ENCODE measurements at places on chromosomes 2 and 18.

DNA sequence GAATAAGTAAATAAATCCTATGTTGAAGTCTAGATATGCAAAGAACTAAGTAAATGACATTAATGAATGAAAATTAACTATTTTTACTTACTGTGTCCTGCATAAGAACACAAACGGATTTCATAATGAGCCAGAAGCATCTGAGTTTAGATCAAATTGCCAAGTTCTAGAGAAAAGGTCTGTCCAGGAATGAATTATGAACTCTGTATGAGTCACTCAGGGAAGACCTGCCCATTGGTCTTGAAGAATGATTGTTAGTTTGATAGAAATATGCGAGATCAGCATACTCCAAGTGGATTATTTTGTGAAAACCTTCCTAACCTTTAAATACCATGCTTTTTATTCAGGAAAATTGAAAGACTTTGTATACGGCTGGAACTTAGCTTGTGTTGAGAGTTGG is 189.5 kb downstream of the DOK6 start:
- DNase-seq: no peak

DNA sequence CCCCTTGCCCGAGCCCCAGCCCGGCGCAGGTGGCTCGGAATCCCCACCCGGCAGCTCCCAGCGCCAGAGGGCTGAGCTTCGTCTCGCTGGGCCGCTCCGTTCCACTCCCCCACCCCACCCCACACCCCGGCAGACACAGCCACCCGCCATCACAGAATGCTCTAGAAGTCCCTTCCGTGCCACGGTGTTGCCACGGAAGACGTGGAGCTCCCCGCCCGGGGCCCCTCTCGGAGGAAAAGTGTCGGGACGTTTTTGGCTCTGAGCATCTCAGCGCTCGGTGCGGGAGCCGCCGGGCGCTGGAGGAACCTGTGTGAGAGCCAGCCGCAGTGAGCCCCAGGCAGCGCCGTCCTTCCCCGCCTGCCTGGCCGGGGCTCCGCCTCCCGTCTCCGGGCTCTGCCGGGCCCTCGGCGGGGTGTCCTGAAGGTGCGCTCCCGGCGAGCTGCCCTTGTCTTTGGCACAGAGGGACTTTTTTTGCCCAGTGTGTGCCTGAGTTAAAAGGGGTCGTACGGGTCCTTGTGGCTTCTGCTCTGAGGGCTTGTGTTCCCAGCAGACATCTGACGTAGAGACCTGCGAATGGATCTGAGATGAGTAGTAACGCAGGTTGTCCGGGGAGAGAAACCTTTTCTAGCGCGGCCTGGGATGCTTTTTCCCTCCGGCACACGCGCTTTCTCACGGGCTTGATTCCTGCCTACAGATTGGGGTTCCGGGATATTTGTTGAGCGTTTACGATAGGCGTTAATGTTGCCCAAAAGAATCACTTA is 1.8 kb downstream of the ZCCHC2 start:
- peak; percentile 59 for DNase-seq

GRCh38 chr2:182230561-182230960 is 196.3 kb downstream of the PDE1A start:
- DNase-seq: no peak

DNA sequence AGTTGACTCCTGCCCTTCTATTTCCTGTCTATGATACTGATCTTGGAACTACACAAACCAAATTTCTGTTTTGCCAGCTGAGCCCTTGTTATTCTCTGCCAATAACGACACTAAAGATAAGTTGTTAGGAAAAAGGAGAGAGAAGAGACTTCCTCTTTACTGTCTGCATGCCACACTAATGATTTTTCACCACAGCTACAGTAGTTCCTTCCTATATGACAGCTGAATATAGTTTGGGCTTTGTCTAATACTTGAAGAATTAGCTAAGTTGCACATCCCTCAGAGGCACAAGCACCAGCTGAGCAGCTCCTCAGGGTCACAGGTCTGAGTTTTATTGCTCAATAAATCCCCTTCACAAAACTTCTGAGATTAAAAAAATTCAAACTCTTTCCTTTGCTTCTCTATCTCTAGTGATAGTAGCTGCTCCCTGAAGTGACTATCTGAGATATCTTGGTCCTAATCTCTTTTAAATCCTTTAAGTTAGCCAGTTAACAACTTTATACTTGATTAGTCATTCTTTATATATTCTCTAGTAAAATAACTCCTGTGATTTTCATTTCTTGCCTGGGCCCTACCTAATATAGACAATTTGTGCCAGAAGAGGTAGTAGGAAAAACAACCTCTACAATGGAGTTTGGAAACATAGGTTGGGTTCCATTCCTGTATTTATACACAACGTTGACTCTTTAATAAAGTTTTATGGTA is 253.0 kb upstream of the CNTNAP5 start:
- no peak for DNase-seq

DNA sequence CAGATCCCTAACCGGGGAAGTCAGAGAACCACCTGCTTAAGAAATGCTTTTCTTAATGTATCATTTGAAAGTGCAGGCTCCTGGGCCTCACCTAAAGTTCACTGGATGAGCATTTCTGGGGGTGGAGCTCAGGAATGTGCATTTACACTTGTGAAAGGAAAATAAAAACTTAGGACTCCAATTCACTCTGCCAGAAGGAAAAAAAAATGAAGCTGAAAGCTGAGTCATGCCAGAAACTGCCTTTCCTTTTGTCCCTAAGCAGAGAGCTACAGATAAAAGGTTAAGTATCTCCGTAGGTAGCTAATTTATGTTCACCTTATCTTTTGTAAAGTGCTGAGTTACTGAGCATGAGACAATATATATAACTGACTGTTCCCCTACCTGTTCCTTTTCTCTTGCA is 229.5 kb upstream of the MEX3C start:
- DNase-seq: no peak

DNA sequence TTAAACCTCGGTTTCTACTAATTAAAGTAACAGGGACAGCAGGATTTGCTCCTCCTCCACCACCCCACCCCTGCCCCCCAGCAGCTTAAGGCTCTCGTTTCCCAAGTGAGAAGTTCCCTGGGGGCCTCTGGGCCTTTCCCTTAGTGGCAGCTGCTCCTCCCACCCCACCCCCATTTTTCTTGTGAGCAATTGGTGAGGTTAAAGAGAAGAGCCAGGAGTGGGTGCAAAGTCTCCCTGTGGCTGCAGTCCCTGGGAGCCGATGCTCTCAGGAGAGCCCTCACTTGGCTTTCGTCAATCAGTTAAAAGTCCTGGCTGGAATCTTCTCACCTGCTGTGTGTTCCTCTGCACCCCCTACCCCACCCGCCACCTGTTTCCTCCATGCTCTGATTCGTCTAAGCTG is 48.7 kb upstream of the AGAP1 start:
- no peak for DNase-seq

DNA sequence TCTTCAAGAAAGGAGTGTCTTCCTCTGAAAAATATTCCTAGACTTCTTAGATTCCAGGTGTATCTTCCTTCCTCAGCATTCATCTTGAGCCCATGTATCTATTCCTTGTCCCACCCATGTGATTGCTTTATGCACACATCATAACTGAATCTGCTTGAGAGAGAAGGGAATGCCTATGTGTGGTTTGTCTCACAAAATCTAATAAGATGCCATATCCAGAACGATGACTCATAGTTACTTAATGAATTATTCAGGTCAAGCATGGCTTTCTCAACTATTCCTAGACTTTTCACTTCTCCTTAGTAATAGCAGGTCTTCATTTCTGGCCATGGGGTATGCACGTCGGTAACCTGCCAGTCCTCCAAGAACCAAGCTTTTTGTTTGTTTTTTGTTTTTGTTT is 121.8 kb downstream of the SETBP1 start:
- DNase-seq: no peak

DNA sequence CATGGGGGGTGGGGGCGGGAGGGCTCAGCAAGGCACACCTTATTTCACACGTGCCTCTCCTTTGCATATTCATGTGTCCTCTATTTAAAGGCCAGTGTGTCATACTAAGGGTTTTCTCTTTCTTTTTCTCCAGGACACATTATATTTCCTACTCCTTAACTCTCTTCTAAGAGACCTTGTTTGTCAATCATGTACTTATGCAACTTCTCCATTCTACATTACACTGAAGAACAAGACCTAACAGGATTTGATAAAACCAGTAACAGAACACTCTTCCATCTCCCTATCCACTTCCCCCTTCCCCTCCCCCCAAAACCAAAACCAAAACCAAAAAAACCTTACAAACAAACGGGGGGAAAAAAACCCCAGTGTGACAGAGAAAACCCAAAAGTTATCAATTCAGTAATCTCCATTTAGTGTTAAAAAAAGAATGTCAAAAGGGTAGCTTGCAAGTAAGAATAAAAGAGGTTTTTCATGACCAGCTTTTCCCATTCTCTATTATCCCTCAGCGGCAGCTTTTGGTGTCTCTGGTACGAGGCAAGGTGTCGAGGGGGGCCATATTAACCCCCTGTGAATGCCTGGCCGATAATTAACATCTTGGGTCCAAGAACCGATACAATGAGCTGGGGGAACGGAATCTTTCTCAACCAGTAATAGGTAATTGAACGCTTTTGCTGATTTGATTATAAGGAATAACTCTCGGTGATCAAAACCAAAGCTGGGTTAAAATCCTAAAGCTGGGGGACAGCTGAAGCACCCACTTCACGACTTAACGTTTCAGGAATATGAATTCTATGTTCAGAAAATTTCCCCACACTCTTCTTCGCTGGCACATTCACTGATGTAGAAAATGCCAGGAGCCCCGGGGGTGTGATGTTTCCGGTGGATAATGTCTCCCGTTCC is 191.0 kb upstream of the TCF4 start:
- no peak for DNase-seq

DNA sequence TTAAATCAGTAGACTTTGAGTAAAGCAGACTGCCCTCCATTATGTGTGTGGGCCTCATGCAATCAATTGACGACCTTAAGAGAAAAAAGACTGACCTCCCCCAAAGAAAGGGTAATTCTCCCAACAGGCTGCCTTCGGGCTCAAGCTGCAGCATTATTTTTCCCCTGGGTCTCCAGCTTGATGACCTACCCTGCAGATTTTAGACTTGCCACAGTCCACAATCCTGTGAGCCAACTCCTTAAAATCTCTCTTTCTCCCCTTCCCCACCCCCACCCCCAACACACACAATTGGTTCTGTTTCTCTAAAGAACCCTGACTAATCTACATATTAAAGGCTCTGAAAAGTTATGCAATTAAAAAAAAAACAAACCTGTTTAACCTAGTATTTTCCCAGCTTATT is 89.4 kb downstream of the RNF152 start:
- DNase-seq: no peak

DNA sequence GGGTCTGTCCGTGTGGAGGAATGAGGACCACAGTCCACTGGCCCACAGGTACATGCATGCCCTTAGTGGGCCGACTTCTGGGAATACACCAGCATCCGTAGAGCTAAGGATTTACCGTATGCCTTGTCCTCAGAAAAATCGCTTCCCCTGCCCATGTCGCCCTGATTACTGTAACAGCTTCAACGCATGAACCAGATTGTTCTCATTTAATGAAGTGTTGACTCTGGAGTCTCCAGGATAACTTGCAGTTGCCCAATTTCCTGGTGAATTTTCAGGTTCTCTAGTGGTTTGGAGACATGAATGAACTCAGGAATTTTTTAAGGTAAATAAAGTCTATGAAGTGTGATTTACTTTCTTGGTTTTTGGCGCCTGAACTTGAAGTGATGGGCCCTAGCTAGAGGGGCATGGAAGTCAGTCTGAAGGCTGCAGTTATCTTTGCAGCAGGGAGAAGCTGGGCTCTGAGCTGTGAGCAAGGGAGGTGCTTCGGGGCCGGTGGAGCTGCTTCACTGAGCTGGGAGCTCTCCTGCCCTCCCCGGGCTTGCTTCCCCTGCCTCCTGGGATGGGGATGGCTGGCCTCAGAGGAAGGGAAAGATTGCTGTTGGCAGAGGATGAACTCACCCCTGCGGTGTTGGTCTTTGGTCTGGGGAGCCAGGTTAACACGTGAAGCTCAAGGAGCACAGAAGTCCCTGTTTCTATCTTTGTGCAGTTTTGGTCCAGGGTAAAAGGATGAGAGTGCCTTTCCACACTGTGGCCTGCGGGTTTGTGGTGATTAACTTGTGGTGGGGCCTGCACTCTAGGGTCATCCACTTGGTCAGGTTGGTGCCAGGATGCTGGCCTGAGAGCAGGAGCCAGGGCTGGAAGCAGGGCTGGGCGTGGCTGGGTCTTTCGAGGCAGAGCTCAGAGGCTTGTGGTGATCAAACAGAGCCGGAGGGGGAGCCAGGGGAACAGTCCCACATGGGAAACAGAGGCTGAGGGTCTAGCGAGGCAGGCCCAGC is 28.1 kb downstream of the TCF7L1 start:
- no peak for DNase-seq

DNA sequence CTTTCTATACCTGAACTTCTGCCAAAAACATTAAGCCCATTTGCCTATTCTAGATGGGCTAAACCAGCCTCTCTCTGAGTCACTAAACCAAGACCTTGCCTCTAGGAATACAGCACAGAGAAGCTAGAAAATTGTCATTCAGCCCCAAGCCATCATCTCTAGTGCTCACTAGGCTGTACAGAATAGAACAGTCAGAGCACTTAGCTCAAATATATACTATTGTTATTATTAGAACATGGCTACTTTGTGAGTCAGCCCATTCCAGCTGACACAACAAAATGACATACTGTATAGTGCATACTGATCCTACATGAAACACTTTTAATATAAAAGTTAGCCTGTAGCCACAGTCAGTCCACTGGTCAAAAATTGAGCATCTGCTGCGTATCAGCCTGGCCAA is 418.8 kb downstream of the NRXN1 start:
- DNase-seq: no peak

- peak; percentile 29 for DNase-seq
Measured at GRCh38 chr2:71609029-71609428, 155.7 kb downstream of the DYSF start.

DNA sequence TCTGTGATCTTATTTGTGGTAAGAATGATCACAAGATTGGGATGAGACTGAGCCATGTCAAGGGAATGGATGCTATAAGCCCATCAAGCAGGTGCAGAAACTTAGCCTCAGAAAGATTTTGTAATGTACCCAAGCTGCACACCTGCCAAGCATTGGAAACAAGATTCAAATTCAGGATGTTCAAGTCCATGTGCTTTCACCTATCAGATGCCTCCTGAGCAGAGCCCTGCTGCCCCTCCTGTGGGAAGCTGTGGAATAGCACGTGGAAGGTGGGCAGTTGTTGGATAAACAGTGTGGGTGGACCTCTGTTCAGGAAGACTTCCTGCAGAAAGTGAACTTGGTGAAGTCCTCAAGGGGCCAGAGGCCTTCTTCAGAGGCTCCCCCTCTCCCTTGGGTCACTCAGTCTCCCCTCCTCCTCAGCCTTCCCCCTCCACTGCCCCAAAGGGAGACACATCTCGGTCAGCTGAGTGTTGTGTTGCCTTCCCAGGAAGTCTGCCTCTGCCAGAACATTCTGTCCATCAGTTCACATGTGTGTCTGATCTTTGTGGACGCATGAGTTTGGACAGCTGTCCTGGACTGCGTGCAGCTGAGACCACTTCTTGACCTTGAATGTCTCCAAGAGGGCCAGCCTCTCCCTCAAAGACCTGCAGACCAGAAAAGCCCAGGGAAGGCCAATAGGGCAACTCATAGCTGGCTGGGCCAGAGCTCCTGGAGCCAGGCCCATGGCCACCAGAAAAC is 186.1 kb downstream of the INHBB start:
- no peak for DNase-seq
